Stimulated activated CD4-positive, alpha-beta T cell treated with anti-CD3 and anti-CD28 coated beads, Interleukin-1b, Interleukin-23, amount 100 ng/mL, for 4 hours (primary cell): ENCODE measurements at places on chromosomes 6 and 20.

GRCh38 chr6:33273924-33274902 lies 2.3 kb downstream of the RPS18 start:
- no peak for DNase-seq

DNA sequence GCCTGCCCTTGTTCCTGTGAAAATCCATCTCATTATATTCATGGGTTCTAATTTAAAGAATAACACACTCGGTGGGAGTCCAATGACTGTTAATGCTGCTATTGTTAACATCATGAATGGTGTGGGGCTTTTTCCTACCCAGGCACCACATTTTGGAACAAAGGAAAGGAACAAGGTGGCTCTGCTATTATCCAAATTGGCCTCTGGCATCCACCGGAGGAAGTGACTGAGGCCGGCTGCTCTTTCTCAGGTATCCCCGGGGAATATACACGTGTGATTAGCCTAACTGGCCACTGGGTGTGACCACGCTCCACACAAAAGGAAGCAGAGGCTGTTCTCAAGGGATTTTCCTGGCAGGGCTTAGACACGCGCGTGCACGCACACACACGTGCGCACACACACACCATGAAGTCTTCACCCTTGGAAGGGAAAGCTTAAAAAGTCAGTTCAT lies 601.2 kb upstream of the ARID1B start:
- DNase-seq = no peak

DNA sequence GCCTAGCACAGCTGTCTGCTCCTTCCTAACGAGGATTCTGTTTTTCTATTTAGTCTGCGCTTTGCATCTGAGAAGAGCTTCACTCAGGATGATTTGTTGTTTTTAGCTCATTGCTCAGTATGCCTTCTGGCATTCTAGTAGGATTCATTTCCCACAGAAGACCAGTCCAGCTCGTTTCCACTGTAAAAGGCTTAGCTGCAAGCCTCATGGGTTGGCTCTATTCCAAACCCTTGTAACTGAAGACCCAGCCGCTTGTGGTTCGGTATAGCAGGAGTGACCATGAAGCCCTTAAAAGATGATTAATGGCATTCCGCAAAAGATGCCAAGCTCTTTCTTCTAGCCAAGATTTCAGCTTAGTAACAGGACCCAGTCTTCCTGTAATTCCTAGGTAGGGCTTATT lies 7.2 kb downstream of the ADGRF1 start:
- DNase-seq = no peak

DNA sequence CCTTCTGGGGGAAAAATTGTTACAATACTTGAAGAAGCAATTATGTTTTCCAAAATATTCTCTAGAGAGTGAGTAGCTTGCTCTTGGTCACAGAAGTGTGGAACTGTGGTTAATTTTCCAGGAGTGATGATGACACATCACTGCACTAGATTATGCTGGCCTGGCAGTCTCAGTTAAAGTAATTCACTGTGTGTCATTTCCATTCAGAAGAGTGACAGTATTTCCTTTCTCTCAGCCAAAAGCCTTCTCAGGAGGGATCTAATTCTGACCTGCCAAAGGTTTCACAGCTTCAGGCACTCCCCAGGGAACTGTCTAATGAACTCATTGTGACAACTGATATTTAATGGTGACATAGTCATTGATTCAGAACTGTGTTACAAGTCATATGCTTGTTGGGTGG lies 517.5 kb downstream of the TBC1D32 start:
- no peak for DNase-seq

- no peak for DNase-seq
Observed at GRCh38 chr6:14207448-14207847, 89.9 kb downstream of the CD83 start.

GRCh38 chr6:35943390-35943789 lies 22.5 kb upstream of the SRPK1 start:
- no peak for DNase-seq

- no peak for DNase-seq
Observed at GRCh38 chr6:3803627-3804468, 45.3 kb upstream of the FAM50B start.

DNA sequence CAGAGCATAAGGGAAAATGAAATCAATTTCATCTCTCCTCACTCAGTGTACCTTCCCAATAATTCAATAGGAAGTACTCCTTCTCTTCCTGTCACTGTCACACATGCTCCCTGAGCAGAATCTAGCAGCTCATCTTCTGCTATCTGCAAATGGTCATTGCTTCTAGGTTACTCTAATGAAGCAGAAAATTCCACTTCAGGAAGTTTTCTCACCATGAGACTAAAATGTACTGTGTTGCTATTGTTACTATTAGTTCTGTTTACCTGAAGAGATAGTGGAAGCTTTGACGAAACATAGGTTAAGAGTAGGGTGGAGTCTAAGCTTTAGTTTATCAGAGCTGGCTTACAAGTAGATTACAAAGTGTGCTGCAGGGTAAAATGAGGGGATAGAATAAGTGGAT lies 52.8 kb downstream of the RFX6 start:
- no peak for DNase-seq
